NCI-H2081 treated with DMSO at 0.1 percent for 48 hours (cell line): ENCODE measurements at places on chromosomes 13 and 19.
A peak's percentile ranks its signal among the peaks of the same experiment; 100 is the strongest.

DNA sequence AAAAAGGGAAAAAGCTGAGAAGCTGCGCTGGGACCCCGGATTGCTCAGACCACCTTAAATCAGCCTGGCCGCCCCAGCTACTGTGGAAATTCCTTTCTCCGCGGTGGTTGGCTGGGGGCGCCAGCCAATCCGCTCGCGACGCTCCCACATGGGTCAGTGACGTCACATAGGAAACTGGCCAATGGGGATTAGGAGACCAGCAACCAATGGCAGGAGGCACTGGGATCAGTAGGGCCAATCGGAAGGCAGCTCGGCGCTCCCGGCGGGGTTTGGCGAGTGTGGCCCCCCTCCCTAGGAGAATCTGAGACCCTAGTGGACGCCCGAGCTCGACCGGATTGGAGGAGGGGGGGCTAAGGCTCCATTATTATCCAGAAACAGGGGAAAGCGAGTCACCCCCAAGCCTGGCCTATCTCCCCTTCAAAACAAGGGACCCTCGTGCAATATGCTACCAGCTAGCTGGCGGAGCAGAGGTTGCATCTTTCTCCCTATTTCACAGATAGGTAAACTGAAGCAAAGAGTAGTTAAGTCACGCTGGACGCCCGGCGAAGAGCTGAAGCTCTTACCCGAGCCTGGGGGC lies 6.5 kb upstream of the TLE2 start:
- peak; percentile 94 for DNase-seq

- DNase-seq = no peak
These were observed 406.8 kb downstream of the DACH1 start for GRCh38 chr13:71460211-71460610.

- no peak for DNase-seq
These were observed 11.2 kb upstream of the ERVV-1 start for GRCh38 chr19:53002479-53002878.

GRCh38 chr13:29489650-29490560 lies 105.6 kb downstream of the SLC7A1 start:
- no peak for DNase-seq

DNA sequence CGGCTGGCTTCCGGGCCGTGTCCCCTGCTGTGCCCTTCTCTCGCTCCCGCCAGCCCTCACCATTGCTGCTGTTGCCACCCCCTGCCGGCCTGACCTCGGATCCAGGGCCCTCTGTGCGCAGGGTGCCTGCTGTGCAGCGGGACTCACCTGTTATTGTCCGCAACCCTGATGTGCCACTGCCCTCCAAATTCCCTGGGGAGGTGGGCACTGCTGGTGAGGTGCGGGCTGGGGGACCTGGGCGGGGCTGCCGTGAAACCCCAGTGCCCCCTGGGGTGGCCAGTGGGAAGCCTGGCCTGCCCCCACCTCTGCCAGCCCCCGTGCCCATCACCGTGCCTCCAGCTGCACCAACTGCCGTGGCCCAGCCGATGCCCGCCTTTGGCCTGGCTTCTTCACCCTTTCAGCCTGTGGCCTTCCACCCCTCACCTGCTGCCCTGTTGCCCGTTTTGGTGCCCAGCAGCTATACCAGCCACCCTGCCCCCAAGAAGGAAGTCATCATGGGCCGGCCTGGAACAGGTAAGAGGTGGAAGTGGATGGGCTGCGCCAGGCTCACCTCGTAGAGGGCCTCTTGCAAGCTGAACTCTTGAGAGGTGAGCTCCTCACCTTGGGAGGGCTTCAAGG lies 5.1 kb downstream of the CIC start:
- DNase-seq = no peak

DNA sequence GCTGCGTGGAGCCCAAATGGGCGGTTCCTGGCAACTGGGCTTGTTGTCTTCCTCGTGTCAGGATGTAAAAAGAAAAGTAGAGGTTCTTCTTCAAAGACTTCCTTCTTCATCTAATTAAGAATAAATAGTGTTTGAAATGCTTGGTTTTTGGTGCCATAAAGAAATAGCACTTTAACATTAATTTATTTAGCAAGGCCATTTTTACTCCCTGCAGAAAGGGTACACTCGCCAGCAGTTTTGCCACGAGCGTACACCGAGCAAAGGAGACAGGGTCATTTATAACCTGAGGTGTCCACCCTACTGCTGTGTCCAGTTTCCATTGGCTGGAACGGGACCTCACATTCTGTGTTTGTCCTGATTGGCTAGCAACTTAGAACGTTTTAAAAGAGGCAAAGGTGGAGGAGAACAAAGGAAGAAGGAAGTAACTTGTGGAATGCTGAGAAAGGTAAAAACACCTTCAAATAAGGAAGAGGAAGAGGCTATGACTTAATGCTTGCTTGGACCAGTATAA lies 21.8 kb upstream of the OR10H1 start:
- no peak for DNase-seq

DNA sequence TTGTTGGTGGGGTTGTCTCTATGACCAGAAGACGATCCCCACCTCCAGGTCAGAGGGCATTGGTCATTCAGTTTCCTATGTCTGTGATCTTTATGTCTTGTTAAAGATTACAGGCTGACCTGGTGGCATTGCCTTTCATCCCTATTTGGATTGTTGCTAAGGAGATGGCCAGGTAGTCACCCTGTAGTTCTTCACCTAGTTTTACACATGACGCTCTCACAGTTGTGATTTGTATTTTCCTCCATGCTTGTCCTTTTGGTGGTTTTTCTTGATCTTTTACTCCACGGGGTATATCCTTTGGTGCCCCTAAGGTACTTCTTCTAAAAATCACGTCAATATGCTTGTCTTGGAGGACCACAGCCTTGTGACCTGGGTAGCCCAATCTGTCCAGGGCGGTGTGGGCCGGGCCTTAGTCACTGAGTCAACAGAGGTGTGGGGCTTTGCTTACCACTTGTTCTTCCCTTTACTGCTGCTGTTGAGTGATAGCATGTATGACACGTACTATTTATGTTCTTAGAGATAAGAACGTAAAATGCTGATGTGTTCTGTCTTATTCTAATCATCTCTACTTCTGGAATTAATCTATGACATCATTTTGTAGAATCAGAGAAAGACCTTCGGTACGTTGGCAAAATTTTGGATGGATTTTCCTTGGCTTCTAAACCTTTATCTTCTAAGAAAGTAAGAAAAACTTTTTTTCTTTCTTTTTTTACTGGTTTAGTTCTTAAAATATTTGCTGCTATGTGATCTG lies 20.1 kb downstream of the GPATCH1 start:
- no peak for DNase-seq

- DNase-seq = no peak
These were observed 85.6 kb downstream of the RXFP2 start for GRCh38 chr13:31824705-31825517.

DNA sequence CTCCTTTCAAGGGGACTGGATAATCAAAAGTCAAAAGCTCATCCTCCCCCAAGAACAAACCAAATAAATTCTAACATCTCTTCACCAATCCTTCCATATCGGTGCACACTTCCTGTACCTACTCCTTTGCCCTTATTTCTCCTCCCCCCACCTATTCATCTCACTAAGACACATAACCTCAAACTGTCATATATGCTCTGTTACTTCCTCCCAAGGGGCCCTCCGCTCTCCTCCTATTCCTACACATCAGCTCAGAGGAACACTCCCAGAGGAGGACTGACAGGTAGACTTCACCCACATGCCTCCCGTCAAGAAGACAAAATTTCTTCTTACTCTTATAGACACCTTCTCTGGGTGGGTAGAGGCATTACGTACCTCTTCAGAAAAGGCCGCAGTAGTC lies 48.1 kb downstream of the ZNF93 start:
- no peak for DNase-seq

GRCh38 chr19:46369817-46370216 lies 22.9 kb downstream of the PPP5C start:
- DNase-seq = no peak

- DNase-seq = no peak
These were observed 25.7 kb downstream of the SHC2 start for GRCh38 chr19:435056-435706.

DNA sequence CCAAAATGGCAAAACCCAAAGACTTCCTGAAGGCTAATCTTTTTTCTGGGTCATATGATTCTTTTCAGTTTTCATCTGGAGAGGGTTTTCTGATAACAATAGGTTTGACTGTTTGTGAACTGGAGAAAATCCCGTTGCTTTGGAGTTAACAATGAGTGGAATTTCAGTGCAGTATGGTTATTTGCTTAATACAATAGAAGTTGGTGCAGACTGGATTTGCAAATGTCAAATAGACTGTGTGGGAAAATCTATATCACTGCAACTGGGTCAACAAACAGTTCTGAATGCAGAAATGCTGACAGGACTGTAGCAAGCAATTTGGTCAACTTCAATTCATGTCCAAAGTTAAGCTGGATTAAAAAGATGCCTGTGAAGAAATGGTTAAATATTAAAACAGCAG lies 267.5 kb upstream of the ARGLU1 start:
- DNase-seq = no peak

DNA sequence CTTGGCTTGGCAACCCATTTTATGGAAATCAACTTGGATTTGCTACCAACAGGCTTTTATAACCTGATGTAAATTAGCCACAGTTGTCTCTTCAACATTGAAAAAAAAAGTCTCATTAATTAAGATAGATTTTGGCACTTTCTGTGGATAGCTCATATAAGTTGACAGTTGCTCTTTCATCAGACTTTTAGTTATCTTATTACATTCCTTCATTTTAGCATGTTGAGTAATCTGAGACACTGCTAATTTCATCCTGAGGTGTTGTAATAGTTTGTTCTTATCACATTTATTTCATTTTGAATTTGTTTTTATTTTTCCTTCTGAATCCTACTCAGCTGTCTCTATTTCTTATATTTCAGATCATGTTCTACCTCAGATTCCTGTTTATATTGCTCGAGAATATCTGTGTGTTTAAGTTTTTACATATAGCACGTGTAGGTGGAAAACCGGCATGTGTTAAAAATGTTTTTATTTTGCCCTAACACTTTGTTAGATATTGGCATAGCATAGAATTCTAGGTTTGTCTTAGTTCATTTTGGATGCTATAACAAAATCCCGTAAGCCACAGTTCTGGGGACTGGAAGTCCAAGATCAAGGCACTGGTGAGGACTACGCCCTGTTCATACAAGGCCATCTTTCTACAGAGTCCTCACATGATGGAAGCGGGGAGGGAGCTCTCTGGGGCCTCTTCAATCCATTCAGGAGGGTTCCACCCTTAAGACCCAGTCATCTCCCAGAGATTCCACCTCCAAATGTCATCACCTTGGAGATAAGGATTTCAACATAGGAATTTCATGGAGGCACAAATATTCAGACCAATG lies 239.4 kb downstream of the COL4A1 start:
- no peak for DNase-seq

DNA sequence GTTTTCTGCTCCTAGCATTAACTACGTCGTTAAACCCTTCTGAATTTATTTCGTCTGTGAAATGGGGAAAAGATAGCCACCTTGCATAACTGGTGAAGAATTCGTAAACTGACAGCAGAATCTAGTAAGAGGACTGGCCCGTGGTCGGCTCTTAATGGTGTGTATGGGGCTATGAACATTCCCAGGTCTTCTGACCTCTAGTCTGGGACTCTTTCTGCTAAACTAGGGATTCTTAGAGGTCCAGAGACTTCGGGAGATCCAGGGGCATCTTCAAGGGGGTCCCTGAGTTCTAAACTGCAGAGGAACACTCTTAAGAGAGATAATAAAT lies 231.1 kb upstream of the SERP2 start:
- DNase-seq = no peak

GRCh38 chr13:57632276-57633140 lies 964 bp downstream of the PCDH17 start:
- no peak for DNase-seq

GRCh38 chr13:73385848-73386247 lies 327.0 kb downstream of the KLF5 start:
- no peak for DNase-seq

DNA sequence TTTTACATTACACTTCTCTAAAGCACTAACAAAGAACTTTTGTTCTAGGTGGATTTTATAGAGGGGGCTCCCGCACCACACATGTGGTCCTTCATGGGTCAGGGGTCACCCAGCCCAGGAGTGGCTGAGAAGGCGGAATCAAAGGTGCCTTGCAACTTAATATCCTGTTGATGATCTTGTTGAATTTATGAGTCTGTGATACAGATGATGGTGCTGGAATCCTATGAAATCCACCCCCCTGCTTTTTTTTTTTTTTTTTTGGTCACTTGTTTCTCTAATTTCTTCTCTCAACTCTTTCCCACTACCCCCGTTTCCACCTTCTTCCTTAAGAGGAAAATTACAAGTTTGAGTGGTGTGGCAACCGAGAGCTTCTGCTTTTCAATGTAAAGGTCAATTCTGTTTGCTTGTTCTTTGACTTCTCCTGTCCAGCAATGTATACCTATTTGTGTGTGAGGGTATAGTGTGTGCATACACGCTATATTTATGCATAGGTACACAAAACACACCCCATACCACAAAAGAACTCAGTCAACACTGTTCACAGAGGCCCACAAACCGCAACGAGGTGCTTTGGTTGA lies 4.2 kb upstream of the ZIC2 start:
- no peak for DNase-seq
